Activated T-cell treated with anti-CD3 and anti-CD28 coated beads, Interleukin-2, amount 50 U/mL, for 4 hours (primary cell): ENCODE measurements at places on chromosomes 7 and 10. TPM values are rescaled to one million over a fixed set of nuclear protein-coding genes. Genes with fewer than 3 reads are reported as not detected.

GRCh38 chr10:90846746-90847145, 11.1 kb downstream of the HTR7 start:
- no peak for DNase-seq

DNA sequence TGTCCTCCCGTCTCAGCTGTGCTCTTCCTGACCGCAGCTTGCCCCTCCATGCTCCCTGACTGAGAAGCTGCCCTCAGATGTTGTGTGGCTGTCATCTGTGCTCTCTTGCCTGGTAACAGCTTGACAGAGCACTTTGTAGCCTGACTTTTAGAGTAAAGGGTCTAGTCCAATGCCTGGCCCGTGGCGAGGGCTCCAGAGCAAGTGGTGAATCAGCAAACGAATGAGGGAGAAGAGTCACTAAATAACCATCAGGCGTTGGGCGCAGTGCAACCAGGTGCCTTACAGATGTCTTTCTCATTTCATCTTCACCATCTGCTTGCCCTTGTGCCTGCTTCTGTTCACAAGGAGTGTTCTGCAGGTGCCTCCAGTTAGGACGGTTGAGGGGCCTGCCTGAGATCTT, 45.6 kb downstream of the MKI67 start:
- no peak for DNase-seq

- no peak for DNase-seq
These were observed 1336.0 kb downstream of the GATA3 start for GRCh38 chr10:9390516-9390915.

The CASTOR2 gene
- total RNA-seq, result 2.5 TPM

The PIP gene
- not detected for total RNA-seq

- DNase-seq, result no peak
These were observed 195.3 kb downstream of the PPP1R9A start for GRCh38 chr7:95102662-95103061.

DNA sequence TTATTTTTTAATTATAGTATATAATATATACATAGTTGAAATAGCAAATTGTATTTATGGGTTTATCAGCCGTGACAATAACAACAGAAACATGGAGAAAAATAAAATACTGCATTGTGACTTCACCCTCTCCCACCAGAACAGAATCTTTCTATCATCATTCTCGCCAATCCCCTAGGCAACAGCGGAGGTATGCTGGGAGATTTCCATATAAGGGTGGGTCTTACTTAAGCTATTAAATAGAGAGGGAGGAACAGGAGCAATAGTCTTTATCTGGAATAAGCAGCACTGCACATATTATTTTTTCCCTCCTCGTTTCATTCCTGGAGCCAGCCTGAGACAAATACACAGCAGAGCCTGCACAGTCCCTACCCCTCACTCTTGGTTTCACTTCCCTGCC, 1214.9 kb downstream of the XPNPEP1 start:
- no peak for DNase-seq

DNA sequence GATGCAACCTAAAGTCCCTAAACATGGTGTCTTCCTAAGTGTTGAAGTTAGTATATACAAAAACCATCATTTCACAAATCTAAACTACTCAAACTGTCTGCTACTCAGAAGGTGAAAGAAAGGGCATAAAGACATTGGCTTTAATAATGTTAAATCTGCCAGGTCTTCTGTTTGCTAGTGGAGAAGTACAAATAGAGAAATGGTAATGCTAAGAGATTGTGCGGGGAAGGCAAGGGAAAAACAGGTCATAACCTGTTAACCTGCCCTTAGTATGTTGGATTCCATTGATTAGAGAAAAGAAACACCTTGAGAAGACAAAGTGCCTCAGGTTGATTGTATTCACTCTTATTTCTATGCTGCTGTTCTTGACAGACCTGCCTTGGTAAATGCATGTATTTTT, 80.3 kb downstream of the CALD1 start:
- no peak for DNase-seq

GRCh38 chr10:132971448-132972148, 29.2 kb upstream of the CFAP46 start:
- DNase-seq, result no peak

DNA sequence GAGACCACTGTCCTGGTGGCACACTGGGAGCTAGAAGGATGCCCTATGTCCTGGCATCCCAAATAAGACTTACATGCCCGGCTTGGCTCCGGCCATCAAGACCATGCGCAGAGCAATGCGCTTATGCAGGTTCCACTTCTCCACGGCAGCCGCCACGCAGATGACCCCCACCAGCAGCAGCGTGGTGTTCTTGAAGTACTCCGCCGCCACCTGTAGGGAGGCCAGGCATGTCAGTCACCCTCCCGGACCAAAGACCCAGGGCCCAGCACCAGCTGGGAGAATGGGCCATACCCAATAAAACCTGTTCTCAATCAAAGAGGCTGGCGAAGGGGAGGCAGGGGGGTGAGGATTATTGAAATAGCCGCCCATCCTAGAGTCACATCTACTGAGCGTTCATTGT, 19.9 kb downstream of the SLC13A4 start:
- DNase-seq, result no peak

DNA sequence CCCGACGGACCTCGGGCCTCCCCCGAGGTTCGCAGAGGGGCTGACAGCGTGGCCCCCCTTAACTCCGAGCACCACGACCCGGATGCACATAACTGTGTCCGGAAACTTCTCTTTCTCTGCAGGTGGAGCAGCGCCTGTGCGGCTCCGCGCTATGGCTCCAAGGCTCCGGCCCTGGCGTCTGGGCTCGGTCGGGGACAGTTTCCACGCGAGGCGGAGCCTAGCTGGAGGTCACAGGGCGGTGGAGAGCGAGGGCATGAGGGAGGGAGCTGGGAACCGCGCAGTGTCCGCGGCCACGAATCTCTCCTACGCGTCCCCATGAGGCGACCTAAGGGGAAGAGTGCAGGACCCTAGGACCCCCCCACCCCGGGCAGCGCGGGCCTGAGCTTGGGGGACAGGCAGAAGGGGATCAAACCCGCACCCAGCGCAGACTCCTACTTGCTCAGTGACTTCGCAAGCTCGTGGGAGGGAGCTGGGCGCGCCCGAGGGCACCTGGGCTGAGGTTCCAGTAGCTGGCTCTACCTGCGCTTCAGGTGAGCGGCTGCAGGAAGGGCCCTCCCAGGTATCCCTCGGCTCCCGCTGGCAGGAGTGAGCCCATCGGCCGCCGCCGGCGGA, 8.6 kb upstream of the MNX1 start:
- no peak for DNase-seq

The LIPK gene
- not detected for total RNA-seq

The ATOH7 gene
- total RNA-seq, result not detected

- no peak for DNase-seq
These were observed 10.7 kb upstream of the NFKB2 start for GRCh38 chr10:102384606-102385429.

The CRYGN gene
- not detected for total RNA-seq

DNA sequence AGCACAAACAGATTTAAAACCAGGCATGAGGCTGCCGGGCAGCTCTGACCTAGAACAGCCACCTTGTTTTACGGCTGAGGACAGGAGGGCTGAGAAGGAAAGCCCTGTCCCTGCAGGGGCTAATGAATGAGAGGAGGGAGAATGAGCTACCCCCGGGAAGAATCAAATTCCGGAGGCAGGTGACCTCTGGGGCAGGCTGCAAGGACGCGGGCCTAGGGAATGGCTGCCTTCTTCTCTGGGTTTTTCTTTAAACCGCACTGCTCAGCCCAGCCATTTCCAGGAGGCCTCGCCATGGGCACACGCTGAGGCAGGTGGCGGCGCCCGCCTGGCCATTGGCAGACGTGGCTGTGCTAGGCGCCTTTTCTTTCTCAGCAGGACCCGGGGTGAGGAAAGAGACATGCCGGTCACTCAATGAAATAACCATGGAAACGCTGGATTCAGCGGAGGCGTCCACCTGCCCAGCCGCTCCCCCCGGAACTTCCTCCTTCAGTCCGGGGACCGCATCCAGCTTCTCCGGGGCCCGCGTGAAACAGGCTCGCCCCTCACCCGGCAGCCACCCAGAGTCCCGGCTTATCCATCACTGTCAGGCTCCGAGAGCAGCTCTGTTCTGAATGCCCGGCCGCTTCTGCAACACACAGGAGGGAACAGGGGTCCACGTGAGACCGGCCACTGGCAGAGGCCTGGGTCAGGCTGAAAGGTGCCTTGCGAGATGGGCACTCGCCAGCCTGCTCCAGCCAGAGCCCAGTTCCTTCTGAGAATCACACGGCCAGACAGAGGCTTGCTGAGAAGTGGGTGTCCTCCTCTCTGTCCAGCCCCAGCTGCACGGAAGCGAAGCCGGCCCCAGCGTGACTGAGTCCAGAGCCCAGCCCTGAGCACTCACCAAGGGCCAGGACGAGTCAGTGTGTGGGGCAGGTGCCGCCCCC, 82.1 kb downstream of the PDGFA start:
- DNase-seq, result no peak
